Motor neuron (in vitro differentiated cells): ENCODE measurements at places on chromosomes 2 and 18.

DNA sequence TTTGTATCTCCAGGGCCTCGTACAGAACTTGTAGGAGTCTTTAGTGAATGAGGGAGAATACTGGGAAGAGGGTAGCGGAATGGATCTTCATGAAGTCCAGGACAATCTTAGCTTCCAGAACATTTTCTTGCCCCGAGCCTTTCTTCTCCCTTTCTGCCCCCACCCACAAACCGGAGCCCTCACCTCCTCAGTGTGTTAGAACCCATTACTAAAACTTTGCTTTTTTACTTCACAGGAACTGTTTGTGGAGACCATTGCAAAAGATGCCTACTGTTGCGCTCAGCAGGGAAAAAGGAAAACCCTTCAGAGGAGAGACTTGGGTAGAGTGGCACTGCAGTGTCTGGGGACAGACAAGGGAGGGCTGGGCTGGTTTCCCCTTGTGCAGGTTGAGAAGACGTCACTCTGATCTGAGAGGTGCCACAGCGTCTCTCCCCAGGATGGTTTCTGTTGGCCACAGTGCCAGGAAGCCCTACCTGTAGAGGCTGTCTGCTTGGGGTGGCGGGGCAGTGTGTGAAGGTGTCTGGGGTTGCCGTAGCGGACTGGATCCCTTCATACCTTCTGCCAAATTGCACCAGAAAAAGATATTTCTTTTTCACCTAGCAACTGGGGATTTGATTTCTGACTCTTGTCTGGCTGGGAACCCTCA is 786 bp downstream of the POLE4 start:
- ATAC-seq: no peak

DNA sequence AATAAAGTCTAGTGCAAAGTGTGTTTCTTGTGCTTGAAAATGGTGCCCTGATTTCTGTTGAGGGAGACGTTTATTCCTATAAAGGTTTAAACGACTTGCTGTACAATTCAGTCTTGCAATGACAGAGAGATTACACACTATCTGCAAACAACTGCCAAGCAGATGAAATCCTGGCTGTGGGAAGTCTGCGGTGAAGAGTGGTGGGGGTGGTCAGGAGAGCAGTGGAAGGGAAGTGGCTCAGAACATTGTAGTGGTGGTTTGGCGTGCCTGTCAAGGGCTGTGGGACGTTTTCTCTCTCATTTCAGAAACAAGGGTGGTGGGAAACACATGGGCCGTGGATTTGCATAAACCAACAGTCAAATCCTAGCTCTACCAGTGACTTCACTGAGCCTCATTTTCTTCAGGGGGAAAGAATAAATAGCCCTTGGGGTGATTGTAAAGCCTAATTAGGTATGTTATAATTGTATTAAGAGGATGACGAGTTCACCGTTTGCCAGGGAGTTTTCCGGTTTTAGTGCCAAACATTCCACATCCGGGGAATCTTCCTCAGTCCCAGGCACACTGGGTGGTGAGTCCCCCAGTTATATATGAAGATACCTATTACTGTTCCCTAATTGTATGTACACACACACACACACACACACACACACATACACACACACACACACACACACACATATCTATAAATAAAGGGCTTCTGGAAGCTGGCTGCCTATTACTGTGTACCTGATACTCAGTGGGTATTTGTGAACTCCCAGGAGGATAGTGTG is 115.0 kb downstream of the SPTBN1 start:
- peak; percentile 49 for ATAC-seq

DNA sequence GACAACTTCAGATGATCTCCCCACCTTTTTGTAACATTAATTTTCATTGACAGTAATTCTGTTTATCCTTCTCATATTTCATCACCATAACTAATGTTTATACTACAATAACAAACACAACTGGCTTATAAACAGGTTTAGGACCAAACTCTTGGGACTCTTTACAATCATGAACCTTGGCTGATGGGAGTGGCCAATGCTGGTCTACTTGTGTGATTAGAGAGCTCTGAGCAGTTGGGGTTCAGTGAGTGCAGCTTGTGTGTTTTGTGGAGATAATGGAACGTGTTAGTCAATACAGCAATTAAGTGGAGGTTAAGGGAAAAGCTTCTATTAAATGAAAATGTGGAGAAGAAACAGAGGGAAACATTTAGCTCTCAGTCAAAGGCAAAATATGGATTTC is 207.1 kb downstream of the SPAG16 start:
- ATAC-seq: no peak

- ATAC-seq: no peak
Observed at GRCh38 chr18:68948622-68949021, 150.7 kb downstream of the CCDC102B start.

DNA sequence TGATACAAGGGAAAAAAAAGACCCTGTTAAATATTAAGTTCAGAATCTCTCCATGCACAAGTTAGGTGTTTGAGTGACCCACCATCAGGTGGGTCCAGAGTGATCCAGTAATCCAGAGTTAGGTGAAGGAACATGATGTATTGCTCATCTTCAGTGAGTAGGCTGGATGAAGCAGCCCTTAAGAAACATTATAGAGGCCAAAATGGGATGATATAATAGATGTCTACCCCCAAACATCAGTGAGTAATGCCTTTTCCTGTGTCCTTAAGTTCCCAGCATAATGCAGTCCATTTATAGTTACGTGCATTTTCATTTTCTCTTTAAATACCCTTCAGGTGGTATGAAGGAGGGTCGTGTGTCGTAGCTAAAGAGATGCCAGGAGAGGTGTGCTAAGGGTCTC is 89.6 kb downstream of the MAP4K4 start:
- ATAC-seq: no peak

DNA sequence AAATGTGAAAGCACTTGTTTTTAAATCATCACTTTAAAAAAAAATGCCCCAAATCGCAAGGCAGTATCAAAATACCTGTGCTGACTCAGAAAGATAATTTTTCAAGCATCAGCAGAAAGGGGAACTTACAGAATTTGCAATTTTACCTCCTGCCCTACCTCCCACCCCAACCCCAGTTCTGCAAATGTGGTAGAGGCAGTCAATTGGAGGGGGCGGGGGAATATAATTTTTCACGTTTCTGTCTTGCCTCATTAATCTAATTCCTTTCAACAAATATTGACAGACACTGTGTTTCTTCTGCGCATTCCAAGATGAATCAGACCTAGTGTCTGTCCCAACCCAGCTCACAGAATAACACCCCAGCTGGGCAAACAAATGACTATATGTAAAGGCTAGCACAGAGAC is 76.8 kb downstream of the ALPK2 start:
- peak; percentile 37 for ATAC-seq

- ATAC-seq: peak; percentile 63
Observed at GRCh38 chr2:5691985-5692529, at the start of gene SOX11. TSS of gene SOX11 (plus strand) at chr2:5692384. CDS start at chr2:5692722, 338 bp downstream.

DNA sequence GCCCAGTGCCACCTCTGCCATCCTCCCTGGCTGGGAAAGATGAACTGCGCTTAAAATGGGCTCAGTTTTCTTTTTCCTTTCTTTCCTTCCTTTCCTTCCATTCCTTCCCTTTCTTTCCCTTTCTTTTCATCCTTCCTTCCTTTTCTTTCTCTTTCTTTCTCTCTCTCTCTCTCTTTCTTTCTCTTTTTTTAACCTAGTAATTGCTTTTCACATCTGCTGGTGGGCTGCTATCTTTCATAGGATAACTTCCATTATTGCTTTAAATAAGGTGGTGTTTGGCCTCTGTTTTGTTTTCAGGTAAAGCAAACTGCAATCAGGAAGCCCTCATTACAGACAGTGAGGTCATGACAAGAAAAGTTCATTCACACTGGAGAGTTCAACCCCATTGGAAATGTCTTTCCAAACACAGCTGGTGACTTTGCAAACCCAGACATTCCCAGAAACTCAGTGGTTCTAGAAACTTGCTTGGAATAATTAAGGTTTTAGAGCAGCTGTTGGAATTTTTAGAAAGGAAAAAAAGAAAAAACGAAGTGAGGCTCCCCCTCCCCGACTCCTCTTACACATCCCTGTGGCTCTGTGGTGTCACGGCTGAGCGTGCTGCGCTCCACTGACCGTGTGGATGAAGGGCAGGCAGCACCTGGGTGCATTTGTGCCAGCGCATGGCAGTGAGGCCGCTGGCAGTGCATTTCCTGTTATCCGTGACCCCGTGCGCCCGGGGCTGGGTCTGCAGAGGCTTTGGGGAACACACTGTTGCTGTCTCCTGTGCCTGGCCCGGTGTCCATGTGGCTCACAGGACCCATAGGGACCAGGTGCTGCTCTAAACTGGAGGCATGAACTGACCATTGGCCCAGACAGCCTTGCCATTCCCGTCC is 76.9 kb downstream of the MBP start:
- ATAC-seq: no peak

- peak; percentile 14 for ATAC-seq
Observed at GRCh38 chr2:152303951-152304350, 31.0 kb upstream of the FMNL2 start.

- ATAC-seq: no peak
Observed at GRCh38 chr2:191439481-191439880, 194.3 kb downstream of the MYO1B start.

DNA sequence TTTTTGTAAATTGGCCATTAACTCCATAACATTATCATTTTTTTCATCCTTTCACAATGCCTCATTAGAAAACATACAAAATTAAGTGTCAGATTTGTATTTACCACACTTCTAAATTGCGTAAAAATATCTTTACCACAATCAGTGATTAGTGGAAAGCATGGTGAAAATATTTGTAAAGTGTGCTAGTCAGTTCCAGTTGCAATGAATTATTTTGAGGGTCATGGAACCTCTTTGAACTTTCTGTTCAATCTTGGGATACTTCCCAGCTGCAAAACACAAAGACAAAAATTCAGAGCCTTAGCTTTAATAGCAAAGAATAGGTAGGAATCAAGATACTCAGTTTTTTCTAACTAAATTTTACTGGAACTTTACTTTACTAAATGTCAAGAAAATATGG is 4.0 kb upstream of the COL3A1 start:
- ATAC-seq: no peak

- no peak for ATAC-seq
Observed at GRCh38 chr2:231397011-231397927, 1.8 kb downstream of the B3GNT7 start.

GRCh38 chr2:30872797-30873196 is 65.6 kb upstream of the CAPN13 start:
- ATAC-seq: no peak

- ATAC-seq: no peak
Observed at GRCh38 chr18:35750929-35751328, 169.4 kb downstream of the GALNT1 start.

GRCh38 chr2:161139098-161139987 is 20.9 kb upstream of the TANK start:
- ATAC-seq: no peak
